T1000 (cell line): ENCODE measurements at places on chromosomes 12 and 14.
A peak's percentile ranks its signal among the peaks of the same experiment; 100 is the strongest.

GRCh38 chr12:85130646-85131045 lies 94.5 kb downstream of the LRRIQ1 start:
- DNase-seq: no peak

DNA sequence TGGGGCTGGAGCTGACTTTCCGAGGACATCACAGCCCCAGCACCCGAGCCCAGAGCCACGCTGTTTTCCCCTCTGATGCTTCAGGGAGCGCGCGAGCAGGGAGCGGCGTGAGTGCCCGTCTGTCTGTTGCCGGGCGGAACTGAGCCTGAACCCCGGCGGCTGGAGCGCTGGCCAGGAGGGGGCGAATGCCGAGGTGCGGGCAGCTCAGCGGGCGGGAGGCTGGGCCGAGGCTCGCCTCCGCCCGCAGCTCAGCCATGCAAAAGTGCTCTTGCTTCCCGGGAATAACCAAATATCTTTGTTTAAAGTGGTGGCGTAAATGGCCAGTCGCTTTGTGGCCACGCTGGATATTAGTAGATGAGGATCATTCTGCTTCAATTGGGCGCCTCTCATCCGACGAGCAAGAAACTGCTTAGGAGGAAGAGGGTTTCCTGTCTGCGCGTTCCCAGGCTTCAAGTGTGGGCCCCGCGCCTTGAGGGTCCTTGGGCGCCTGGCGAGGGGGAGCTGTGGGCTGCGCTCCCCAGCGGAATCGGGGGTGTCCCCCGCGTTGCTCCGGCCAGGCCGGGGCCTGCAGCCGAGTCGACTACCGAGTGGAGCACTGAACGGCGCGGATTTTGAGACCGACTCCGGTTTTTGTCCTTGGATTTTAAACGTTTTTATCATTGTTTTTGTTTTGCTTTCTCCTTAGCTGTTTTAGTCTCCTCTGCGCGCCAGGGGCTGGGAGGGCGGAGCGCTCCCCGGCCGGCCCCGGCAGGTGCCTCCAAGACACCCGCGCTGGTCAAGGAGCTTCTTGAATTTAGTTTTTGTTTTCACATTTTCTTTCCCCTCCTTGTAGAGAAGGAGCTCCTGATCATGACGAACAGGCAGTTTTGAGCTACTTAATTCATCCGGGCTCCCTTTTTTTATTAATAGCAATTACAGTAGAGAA lies 831 bp upstream of the NKX2-1 start:
- peak; percentile 26 for DNase-seq

GRCh38 chr14:90491911-90492531 lies 95.2 kb downstream of the CALM1 start:
- no peak for DNase-seq

DNA sequence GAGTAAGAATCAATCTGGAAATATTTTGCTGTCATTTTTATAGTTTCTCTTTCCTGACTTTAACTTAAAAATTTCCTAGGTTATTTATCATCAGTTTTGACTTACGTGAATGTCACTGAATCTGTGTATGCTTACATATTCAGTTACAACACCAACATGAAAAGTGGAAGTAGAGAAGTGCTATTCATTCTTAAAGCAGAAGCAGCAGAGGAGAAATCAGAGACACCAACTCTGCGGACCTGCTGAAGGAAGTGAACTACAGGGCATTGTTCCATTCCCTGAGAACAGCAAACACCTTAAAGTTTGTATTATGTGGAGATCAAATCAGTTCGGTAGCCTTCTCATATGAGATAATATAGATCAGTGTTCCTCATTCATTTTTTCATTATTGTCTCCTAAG lies 34.1 kb downstream of the RAD51B start:
- DNase-seq: no peak

DNA sequence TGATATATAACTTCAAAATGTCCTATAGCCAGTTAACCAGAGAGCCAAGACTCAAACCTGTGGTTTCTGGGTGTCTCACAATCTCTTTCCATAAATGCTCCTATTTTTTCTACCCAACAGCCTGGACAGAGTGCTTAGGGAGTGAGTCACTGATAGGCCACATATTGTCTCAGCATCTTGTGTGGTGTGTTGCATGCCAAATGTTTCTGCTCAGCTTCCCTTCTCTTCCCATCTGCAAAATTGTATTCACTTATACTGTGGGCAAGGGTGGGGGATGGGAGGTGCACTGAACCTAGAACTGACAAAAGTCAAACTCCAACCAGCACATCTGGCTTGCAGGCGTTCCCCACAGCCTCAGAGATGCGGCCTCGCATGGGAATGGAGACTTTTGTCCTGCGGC lies 123.3 kb downstream of the KCNA5 start:
- no peak for DNase-seq

GRCh38 chr12:105765053-105766014 lies 373.4 kb downstream of the NUAK1 start:
- no peak for DNase-seq

DNA sequence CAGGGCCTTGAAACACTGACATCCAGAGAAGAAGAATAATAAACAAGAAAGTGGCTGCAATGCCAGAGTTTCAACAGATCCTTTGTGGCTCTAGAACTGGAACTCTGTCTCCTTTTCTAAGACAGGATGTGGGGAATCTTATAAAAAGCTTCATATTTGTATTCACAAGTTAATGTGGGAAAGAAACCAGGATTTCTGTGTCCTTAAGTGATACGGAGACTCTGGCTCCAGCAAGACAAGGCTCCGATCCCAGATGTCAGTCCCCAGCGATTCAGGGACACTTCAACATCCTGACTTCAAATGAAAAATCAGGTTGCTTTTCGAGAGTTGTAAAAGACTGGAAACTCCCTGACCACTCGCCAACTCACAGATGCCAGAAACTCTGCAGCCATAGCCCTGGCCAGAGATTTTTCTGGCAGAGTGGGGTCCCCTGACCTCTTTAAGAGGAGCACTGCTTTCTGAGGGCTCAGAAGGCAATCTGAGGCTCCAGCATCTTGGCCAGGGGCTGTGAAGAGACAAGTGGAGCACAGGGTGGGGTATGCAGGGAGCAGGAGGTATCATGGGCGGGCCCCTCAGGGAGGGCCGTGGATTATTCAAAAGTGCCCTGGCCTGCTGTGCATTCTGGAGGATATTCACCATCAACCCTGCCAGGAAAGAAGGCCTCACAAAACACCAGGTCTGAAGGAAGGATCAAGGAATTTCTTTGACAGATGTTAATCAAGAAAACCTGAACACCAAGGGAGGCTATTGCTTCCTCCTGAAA lies 53.3 kb downstream of the TMX1 start:
- no peak for DNase-seq

DNA sequence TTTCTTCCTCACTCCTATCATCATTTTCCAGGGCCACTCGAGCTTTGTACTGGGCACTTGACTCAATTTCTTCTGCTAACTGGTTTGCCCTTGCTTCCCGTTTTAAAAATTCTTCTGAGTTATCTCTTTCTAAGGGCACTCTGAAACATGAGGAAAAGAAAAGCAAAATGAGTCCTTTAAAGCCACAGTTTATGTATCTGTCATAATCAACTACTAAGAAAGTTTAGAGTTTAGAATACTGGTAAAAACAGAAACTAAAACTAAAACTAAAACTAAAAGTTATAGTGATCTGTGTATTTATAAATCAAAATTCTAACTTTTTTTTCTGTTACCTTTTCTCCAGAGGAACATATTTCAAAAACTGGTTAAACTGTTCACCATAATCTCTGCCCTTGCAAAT lies 79.2 kb downstream of the ATXN2 start:
- DNase-seq: no peak

- peak; percentile 28 for DNase-seq
Measured at GRCh38 chr12:80551897-80552296, 107.9 kb downstream of the PTPRQ start.

DNA sequence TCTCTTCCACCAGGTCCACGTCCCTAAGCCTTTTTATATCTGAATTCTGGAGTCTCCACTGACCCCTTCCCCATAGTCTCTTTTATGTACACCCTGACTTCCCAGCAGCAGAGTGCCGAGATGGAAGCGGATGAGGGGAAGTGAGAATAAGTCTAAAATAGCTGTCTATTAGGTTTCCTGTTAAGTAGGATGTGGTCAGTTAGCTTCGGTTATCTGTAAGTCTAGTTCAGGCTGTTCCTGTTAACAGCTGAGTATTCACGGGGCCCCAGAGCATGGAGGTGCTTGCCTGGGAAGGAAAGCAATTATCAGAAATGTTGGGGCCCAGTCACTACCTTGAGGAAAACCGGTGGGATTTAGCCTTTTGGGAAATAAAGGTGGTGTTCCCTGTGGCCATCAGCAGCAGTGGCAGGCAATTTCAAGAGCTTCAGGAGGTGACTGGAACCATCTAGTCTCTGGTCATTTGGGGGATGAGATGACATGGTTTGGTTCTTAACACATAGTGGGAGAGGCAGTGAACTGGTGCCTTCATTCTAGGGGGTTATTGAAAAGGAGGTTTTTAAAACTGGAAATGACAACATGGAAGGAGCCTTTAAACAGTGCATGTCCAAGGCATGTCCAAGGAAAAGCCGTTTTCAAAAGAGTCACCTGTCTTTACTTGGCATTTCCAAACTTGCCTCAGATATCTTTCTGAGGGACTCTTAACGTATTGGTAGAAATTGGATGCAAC lies 21.8 kb downstream of the CHST11 start:
- no peak for DNase-seq

DNA sequence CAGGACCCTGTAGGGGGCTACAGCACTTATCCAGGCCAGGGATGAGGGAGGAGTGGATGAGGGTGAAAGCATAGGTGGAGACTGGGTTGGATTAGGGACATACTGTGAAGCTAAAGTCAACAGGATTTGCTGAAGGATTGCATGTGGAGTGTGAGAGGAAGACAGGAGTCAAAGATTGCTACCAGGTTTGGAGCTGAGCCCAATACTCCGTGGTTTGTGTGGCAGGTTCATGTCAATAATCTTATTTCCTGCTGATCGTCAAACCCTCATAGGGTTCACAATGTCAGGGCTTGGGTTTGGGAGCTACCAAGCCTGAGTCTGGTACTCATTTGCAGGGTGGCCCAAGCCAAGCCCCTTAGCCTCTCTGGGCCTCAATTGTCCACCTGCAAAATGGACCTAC lies 77.1 kb upstream of the PLXNC1 start:
- no peak for DNase-seq

GRCh38 chr12:45966486-45966885 lies 23.9 kb downstream of the SCAF11 start:
- DNase-seq: no peak
